ENCODE measurements at places on chromosomes 7 and 10.
A peak's percentile ranks its signal among the peaks of the same experiment; 100 is the strongest.

DNA sequence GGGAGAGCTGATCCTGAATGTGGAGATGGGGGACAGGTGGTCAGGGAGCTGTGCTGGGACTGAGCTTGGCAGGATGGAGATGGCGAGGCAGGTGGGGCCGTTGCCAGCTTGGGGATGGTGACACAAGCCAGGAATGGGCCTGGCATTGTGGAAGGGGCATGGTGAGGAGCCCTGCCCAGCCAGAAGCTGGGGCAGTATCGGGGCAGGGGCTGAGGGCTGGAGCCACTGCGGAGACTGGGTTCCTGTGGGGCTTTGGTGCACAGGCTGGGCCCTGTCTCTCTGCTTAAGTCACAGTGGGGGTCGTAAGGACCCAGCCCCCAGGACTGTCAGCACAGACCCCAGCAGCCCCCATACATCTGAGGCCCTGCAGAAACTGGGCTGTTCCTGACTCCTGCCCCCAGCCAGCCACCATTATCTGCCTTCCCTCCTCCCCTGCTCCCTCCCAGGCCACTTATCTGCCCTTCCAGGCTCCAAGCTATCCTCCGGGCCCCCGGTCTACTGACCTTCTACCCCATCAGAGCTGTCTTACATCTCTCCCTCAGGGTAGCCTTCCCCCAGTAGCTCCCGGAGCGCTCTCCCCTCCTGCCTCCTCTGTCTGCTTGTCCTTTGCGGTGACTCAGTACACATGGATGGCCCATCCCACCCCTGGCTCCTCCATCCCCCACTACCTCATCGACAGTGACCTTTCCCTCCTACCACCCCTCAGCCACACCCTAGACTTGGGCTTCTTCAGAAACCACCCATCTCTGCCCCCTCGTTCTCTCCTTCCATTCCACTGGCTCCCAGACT lies 44.2 kb downstream of the PPIF start:
- DNase-seq = no peak

DNA sequence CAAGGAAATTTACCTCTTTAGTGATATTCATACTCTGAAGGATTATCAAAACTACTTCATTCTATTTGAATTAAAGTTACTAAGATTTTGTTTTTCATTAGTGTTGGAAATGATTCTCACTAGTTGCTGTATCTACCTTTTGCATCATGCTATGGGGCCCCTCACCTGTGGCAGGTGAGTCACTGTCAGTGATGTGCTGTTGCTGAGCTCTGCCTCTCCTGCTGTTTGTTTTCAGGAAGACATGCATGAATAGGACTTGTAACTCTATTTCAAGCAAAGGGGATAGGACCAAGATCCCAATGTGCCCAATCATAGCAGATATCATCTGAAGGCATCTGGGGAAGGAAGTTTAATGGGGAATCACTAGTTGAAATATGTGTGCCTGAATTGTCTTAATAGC lies 57.4 kb upstream of the AGR3 start:
- DNase-seq = no peak

DNA sequence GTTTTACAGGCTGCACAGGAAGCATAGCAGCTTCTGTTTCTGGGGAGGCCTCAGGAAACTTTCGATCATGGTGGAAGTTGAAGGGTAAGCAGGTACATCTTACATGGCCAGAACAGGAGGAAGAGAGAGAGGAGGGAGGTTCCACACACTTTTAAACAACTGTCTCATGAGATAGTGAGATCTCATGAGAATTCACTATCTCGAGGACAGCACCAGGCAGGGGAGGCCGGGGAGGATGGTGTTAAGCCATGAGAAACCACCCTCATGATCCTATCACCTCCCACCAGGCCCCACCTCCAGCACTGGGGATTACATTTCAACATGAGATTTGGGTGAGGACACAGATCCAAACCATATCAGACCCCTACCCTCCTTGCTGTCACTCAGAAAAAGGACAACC lies 23.7 kb downstream of the ZNF503 start:
- DNase-seq = no peak

- no peak for DNase-seq
Observed at GRCh38 chr7:116024826-116025809, 5.4 kb downstream of the TFEC start.

DNA sequence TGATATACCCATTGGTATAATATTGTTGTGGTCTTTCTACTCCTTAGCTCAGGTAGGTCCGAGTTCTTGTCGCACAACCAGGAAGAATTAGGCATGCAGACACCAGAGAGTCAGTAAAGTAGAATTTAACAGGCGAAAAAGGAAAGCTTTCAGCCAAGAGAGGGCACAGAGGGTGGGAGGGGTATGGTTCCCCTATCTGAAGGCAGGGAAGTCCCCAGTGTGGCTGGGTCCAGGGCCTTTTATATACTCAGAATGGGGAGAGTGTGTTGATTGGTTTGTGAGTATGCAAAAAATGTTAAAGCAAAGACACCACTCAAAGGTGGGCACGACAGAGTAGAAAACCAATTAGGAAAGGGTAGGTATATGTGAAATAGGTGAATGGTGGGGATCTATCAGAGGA lies 53.9 kb downstream of the IMMP2L start:
- no peak for DNase-seq

- no peak for DNase-seq
Observed at GRCh38 chr7:45184326-45185027, 26.9 kb downstream of the RAMP3 start.

DNA sequence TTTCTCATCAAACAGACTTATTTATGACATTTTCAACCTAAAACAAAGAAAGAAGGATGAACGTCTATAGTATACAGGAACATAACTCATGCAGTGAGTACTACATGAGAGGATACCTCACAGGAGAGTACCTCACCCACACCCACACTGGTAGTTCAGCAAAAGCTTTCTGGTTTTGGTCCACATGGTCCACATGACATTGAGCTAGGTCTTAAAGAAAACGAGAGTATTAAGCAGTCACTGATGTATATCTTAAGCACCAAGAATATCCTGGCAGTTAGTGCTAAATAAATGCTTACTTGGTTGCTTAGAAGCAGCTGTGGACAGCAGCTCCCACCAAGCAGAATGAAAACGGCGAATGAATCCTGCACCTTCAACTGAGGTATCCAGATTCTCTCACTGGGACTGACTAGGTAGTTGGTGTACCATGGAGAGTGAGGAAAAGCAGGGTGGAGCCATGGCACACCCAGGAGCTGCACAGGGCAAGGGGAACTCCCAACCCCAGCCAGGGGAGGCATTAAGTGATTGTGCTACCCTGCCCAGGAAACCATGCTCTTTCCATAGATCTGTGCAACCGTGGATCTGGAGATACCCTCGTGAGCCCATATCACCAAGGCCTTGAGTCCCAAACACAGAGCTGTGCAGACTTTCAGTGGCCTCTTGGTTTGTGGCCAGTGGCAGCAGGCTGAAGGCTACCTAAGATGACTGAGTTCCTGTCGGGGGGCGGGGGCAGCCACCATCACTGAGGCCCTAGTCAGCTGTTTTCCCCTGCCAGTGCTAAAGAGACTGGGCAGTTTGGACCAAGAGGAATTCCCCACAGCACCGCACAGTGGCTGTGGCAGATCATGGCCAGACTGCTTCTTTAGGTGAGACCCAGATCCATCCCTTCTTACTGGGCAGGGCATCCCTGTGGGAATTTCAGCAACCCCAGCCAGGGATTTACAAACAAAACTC lies 143.4 kb downstream of the SGMS1 start:
- no peak for DNase-seq

GRCh38 chr7:67422601-67423000 lies 426.0 kb downstream of the TYW1 start:
- DNase-seq = no peak

DNA sequence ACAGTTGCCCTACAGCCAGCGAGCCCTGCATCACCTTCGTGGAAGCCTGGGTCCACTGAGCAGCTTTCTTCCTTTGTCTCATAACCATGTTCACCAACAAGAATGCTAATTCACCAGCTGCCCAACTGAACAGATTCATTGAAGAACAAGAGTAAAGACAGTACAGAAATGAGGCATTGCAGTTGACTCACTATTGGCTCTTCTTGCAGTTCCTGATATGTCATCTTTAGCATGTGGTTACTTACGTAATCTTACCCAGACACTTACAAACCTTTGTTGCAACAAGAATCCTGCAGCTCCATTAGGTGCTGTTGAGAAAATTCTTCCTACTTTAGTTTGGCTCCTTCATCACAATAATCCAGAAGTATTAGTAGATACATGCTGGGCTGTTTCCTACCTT lies 174.0 kb upstream of the TPK1 start:
- no peak for DNase-seq

DNA sequence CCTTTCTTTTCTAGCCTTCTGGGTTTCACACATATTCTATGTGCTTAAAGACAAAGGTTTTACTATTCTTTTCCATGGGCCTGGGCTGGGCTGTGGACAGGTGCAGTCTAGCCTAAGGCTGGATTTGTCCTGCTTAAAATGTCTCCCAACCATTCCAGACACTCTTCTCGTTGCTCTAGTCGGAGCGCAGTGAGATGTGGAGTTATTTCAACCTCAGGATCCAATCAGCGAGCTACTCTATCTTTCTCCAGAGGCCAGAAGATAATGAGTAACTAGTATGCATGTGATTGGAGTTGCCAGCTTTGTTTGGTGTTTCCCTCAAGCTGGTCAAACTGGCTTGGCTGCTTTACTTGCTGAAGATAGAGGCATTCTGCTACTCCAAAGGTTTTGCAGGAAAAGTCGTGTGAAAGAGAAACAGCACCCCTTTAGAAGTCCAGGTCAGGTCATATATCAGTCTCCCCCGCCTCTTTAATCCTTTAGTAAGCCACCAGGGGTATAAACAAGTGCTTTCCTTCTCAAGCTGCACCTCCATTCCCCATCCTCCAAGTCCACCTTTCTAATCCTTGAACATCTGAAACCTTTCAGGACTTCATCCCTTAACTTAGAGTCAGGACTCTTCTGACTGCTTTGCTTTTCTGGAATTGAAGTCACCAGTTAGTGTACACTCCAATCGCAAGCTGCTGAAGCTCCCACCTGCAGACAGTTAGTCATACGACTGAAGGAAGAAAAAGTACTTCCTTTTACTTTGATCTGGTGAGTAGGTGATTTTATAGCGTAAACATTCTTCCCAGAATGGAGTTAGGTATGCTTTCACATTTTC lies 78.8 kb downstream of the DNMBP start:
- DNase-seq = no peak

DNA sequence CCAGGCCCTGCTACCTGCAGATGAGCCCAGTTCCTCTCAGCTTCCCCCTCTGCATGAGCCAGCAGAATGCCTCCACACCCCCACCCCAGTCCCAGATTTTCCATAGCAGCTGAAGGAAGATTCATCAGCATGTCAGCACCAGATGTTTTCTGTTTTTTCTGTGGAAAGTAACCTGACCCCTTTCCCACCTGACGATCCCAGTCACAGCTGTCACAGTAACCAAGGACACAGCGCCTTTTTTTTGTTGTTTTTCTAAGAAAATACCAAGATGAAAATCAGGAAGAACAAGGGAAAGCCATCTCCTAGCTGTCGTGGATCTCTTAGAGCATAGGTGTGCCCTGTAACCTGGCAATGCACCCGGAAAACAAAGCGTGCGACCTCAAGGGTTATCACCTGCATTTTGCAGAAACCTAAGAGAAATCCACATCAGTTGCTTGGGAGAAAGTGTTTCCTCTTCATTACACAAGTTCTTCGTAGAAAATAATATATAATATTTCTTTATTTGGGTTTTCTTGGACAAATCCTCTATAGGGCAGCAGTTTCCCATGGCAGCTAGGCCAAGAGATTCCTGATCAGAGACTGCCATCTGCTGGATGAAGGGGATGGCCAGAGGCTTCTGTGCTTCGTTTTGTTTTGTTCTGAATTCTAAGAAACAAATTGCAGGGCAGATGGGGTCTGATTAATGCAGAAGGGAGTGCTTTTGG lies 401.9 kb downstream of the TNS3 start:
- peak; percentile 55 for DNase-seq

- DNase-seq = no peak
Observed at GRCh38 chr10:5927306-5927705, 37.3 kb downstream of the FBH1 start.

Measured in HEK293T (cell line).